NK-92 treated with Interleukin-12 subunit alpha and Interleukin-12 subunit beta, amount 100 ng/mL, for 24 hours (cell line): ENCODE measurements at places on chromosomes 11 and 22.

DNA sequence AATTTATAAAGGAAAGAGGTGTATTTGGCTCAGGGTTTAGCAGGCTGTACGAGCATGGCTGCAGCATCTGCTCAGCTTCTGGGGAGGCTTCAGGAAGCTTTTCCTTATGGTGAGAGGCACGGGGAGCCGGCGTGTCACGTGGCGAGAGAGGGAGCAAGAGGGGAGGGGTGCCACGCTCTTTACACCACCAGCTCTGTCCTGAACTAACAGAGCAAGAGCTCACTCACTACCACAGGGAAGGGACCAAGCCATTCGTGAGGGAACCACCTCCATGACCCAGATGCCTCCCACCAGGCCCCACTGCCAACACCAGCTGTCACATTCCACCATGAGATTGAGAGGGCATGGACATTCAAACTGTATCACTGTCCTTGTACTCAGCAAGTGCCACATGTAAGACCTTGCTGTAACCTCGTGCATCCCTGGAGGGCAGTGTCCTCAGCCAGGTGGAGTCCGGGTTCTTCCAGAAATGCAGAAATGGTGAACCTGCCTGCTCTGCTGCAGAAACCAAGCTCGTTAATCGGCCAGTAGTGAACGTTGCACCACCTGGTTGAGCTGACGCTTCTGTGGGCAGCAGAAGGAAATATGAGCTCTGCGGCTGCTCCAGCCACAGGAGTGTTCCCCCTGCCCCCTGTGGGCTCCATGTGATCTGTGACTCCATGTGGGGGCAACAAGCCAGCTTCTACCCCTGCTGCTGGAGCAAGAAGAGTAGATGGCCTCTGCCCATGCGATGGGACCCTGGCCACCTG lies 368.6 kb downstream of the TBC1D22A start:
- DNase-seq, result no peak

GRCh38 chr11:68686486-68686885 lies 2.1 kb downstream of the GAL start:
- no peak for DNase-seq

GRCh38 chr11:120605469-120605868 lies 93.9 kb downstream of the GRIK4 start:
- no peak for DNase-seq

GRCh38 chr11:120918257-120918656 lies 105.6 kb upstream of the TBCEL start:
- no peak for DNase-seq

- DNase-seq, result no peak
Observed at GRCh38 chr11:5557751-5558150, 9.4 kb upstream of the OR52H1 start.

GRCh38 chr11:112514011-112514740 lies 253.5 kb upstream of the PLET1 start:
- DNase-seq, result no peak

DNA sequence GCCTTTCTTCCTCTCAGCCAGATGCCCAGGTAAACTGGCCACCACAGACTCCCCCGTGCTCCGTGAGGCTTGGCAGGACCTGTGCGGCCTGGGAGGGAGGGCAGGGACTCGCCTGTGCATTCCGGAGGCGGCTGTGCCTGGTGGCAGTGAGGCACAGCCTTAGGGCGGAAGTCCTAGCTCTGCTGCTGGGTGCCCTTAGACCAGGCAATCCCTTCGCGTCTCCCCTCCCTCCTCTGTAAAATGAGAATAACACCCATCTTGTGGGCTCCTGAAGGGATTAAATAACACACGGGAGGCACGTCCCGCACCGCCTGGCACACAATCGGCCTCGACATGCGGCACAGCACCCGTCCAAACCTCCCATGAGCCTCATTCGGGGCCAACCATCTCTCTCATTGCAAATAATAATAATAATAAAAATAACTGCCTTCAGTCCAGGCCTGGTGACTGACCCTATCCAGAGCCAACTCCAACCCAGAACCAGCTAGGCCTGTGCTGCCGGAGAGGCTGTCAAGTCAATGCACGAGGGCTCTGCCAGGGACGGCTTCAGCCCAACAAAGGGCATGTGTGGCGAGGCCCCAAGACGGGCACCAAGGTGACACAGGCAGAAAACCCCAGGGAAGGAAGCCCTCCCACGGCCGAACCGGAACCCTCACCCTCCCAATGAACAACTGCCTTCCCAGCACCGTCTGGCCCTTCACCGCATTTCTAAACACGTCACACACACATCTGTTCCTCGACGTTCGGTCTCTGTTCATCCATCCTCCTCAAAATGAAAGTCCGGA lies 8.2 kb downstream of the LTO1 start:
- DNase-seq, result no peak
